ENCODE measurements at places on chromosomes 11 and 22.

GRCh38 chr11:65063532-65063931 is 5.2 kb upstream of the NAALADL1 start:
- no peak for DNase-seq

DNA sequence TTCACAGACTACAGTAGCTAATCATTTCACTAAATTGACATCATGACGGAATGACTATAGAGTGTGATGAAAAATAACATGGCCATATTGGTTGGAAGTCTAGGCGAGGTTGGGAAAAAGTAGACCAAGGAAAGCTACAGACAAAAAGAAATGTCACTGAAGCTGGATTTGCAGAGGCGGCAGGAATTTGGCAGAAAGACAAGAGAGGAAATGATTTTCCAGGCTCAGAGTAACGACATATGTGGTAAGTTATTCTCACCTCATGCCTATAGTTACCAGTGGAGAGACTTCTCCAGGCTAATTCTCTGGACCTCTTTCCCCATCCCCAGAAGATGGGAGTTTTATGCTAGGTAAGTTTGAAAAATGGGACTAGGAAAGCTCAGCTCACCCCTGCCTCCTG is 1005.8 kb upstream of the CCDC90B start:
- no peak for DNase-seq

DNA sequence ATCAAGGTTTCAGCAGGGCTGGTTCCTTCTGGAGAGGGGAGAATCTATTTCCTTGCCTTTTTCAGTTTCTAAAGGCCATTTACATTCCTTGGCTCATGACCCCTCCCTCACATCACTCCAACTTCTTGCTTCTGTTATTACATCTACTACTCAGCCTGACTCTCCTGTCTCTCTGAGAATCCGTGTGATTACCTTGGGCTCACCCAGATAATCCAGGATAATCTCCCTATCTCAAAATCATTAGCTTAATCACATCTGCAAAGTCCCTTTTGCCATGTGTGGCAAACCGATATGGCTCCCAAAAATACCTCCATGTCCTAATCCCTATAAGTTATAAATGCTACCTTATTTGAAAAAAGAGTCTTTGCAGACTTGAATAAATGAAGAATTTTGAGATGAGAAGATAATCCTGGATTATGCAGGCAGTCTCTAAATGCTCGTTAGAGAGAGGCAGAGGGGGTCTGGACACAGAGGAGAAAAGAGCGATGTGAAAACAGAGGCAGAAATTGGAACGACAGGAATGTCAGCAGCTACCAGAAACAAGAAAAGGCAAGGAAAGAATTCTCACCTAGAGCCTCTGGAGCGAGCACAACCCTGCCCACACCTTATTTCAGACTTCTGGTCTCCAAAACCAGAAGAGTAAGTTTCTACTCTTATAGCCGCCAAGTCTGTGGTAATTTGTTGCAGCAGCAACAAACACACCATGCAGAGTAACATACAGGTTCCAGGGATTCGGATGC is 23.6 kb upstream of the ARHGAP32 start:
- DNase-seq: no peak

DNA sequence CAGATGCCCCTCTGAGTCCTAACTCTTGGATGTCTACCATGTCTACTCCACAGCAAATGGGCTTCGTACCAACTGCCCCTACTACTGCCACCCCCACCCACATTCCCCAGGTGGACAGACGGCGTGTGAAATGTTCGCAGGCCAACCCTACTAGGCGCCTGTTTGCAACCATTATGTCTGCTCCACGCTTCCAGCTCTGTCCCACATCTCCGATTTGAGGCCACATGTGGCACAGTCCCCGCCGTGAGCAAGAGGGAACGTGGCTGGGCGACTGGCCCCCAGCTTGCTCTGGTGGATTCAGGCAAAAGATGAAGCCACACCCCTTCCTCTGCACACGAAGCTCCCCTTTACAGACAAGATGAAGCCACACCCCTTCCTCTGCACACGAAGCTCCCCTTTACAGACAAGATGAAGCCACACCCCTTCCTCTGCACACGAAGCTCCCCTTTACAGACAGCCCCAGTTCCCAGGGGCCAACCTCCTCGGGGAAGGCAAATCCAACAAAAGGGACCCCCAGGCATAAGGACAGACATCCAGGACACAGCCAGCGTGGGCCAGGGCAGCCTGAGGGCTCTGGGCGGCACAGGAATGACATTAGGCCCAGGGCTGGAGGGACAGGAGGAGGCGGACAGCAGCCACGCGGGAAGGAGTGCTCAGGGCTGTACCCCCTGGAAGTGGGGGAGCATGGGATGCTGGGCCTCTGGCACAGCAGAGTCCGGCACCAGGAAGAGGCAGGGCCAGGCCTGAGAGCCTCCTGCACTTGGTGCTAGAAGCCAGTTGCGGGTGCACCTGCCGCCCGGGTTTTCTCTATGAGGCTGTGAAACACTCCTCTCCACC is 106.2 kb downstream of the SHANK2 start:
- no peak for DNase-seq

GRCh38 chr11:116294630-116295029 is 478.2 kb downstream of the BUD13 start:
- DNase-seq: no peak

DNA sequence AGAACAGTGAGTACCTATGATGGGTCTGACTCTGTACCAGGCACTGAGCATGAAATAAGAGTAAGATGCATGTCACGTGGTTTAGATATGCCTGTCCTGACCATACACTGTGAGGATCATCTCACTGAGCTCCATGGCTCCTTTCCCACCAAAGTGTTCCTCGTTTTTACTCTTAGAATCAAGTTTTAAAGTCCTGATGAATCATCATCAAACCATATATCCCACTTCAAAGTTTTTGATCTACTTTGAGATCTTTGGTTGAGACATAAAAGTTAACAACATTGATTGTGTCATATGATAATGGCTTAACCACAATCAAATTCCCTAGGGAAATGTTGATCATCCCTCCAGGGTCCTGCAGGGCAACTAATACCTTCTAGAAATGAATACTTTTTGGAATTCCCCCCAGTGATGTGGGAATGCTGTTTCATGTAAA is 12.8 kb downstream of the ETS1 start:
- no peak for DNase-seq

DNA sequence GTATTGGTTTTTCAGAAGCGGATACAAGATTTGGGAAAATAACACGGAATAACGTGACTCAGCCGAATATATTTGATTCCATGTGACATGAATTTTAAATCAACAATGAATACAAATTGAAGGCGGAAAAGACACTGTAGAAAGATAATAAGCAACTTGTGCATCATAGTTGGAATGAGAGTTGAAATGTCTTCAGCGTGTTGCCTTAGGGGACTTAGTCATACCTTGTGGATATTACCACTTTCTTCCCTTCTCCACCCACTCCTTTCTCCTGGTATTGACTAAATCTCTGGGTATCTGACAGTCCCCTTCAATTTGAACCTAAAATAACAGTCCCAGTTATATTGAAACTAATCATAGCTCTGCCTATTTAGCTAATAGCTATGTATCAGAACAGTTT is 2373.1 kb upstream of the RAG2 start:
- DNase-seq: no peak

Data from smooth muscle cell of the brain vasculature (primary cell).